Stimulated activated CD4-positive, alpha-beta T cell treated with anti-CD3 and anti-CD28 coated beads, Interleukin-12 subunit alpha, Interleukin-12 subunit beta, amount 100 ng/mL, for 24 hours (primary cell): ENCODE measurements at places on chromosomes 12 and 14.

- DNase-seq: no peak
Measured at GRCh38 chr14:53962953-53963319, 6.3 kb upstream of the BMP4 start.

GRCh38 chr12:5059358-5059757, 15.7 kb downstream of the KCNA5 start:
- DNase-seq: no peak

- DNase-seq: no peak
Measured at GRCh38 chr14:69845050-69845581, 34.1 kb upstream of the SMOC1 start.

DNA sequence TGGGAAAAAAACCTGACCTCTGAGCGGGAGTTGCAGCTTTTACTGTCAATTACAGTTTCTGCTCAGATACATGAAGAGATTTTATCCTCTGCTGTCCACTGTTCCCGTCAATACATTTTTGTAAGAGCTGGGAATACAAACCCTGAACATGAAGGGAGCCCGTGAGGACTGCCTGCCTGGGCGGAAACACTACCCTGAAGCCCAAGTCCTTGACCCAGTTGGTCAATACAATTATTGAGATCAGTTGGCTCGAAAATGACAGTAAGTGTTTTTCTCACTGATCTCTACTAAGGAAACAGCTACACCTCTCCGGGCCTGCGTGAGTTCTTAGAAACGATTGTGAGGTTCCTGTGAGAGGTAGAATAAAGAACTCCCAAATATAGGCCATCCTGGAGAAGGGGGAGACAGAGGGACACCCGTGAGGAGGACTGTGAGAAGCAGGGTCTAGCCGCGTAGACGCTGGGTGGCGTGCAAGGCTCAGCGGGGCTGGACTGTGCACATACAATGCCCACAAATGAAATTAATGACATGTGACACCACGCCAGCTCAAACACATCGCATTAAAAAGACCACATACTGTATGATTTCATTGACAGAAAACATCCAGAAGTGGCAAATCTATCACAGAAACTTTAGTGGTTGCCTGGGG, 509.5 kb downstream of the TMEM132D start:
- no peak for DNase-seq

GRCh38 chr12:132653567-132654290, 33.4 kb downstream of the POLE start:
- DNase-seq: no peak

- DNase-seq: no peak
Measured at GRCh38 chr12:6078398-6079096, 45.9 kb downstream of the VWF start.

GRCh38 chr14:99925471-99925870, 132.3 kb downstream of the EML1 start:
- DNase-seq: no peak

GRCh38 chr14:68612049-68612448, 180.8 kb downstream of the ZFP36L1 start:
- DNase-seq: no peak

DNA sequence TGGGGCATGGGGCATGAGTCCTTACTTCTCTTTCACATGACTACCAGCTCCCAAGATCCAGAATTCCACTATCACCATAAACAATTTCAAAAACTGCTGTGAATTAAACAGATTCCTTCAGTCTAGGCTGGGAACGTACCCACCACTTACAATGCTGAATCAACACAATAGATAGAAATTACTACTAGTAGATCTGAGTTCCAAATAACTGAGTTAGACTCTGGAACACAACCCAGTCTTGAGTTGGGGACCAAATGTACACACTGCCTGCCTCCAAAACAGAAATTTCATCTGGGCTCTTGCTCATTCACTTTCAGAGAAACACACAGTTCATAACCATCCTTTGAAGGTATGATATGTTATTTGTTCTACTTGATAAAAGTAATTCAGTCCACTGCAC, 8.9 kb downstream of the CORO1C start:
- DNase-seq: no peak

DNA sequence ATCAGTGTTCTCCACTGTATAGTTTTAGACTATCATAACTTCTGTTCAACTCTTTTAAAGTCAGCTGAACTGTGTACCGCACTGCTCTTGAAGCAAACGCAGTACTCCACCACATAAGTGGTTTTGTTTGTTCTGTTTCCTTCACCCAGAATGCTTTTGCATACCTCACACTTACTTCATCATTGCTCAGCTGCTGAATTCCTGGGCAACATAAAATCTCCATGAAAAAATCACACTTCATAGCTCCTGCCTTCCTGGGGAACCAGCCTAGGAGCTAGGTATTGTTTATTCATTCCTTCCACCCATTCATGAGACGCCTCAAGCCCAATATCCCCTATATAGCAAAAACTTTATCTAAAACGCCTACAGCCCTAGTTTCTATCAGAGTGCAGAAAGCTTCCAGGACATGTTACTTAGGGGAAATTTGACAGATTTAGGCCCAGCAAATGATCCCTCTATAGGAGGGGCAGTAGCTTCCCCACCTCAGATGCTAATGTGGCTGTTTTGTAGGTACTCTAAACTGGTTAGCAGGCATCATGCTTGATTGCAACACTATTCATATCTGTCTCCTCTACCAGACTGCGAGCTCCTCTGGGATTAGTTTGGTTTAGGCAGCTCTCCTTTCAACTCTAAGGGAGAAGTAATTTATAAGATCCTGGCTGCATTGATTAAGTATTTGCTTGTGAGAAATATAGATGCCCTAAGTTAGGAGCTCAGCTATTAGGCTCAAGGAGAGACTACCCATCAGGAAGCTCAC, 44.5 kb downstream of the LRRC9 start:
- no peak for DNase-seq

GRCh38 chr12:7483343-7483742, 20.2 kb downstream of the CD163 start:
- no peak for DNase-seq

GRCh38 chr12:51913071-51914033, 6.0 kb downstream of the ACVRL1 start:
- no peak for DNase-seq

DNA sequence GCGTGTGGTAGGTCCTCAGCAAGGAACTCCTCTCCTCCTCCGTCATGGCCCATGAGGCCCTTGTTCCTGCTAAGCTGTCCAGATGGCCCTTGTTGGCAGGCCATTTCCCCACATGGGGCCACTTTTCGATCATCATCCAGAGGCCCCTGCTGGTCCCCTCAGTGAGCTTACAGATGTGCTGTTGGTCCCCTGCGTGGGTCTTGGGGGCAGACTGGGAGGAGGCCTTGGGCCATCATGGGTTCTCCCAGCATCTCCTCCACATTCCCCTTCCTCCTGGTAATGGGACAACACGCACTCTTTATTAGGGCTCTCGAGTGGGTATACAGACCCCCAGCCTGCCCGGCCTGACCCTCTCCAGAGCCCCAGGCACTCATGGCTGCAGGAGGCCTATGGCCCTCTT, 114.7 kb downstream of the BEGAIN start:
- DNase-seq: no peak

GRCh38 chr12:48420039-48420775, 52.2 kb upstream of the ANP32D start:
- DNase-seq: no peak

GRCh38 chr12:109757671-109758265, 44.1 kb downstream of the FAM222A start:
- no peak for DNase-seq

DNA sequence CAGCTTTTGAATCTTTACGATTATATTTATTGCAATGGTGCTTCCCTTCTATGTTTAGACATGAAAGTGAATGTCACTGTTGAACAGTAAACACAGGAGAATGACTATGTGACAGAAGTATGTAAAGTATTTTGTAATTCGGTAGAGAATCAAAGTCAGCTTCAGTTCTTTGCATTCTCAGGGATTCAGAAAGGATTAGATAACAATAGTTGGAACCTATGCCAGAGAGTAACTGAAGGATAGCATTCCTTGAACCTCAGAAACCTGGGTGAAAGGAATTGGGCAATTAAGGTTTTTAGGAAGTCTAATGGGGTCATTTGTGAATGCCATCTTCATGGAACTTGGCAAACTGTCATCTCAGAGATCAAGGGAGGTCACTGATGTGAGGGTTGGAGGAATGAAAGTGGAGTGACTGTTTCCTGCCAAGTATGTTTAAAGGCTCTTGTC, 305.3 kb upstream of the DDHD1 start:
- no peak for DNase-seq

GRCh38 chr12:119020406-119021360, 39.3 kb downstream of the SRRM4 start:
- DNase-seq: peak; percentile 8

DNA sequence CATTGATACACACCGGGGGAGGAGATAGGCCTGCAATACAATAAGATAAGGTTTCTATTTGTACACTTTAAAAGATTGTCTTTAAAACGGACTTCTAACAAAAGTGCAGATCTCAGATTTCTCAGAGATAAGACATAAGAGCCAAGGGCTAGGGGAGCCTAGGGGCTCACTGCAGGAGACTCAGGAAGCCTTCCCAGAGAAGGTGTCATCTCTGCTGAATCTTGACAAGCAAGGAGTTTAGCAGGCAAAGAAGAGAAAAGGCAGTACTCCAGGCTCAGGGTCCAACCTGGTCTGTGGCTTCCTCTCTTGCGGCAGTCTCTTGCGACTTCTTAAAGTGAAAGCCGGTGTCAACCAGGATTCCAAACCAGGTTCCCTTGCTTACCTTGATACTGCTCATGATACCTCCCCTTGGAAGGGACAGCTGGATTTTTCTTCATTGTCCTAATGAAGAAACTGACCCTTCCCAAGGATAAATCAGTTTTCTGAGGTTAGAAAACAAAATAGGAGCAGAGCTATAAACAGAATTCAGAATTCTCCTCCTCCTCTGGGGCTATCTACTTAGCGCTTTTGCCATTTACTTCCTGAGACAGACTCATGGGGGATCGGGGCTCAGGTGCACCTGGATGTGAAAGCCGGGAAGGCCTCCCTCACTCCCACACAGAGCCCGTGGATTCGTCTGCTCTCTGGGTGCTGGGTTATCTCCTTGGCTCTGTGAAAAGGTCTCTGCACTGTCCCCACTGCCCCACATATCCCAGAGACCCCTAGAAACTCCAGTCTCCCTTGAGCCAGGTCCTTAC, 1.7 kb upstream of the SCNN1A start:
- no peak for DNase-seq

GRCh38 chr14:99633918-99634317, 11.0 kb upstream of the HHIPL1 start:
- DNase-seq: no peak

GRCh38 chr12:24678436-24678835, 270.5 kb downstream of the BCAT1 start:
- no peak for DNase-seq

DNA sequence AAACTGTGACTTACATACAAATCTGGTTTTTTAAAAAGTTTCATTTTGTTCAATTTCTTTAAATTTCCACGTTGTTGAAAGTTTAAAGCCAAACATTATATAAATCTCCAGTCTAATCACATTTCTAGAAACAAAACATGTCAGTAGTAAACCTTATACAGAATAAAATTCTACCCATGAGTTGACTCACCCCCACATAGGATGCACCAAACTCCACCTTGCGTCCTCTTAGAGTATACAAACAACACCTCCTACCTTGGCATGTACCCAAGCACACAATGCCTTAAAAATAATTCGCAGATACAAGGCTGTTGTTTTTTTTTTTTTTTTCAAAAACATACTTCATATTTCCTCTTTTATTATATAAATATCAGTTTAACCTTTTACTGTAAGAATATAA, 3.3 kb downstream of the FBXL14 start:
- DNase-seq: no peak

DNA sequence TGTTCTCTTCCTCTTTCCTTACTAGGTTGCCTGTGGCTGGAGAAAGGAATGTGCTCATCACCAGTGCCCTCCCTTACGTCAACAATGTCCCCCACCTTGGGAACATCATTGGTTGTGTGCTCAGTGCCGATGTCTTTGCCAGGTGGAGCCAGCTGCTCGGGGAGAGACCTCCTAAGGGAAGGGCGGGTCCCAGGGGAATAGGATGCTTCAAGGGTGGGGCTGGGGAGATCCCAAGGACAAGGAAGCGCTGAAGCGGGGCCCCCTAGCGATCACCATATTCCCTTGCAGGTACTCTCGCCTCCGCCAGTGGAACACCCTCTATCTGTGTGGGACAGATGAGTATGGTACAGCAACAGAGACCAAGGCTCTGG, 10.2 kb downstream of the MARS1 start:
- DNase-seq: no peak

- DNase-seq: no peak
Measured at GRCh38 chr12:7058850-7059395, 1.6 kb upstream of the C1S start.

DNA sequence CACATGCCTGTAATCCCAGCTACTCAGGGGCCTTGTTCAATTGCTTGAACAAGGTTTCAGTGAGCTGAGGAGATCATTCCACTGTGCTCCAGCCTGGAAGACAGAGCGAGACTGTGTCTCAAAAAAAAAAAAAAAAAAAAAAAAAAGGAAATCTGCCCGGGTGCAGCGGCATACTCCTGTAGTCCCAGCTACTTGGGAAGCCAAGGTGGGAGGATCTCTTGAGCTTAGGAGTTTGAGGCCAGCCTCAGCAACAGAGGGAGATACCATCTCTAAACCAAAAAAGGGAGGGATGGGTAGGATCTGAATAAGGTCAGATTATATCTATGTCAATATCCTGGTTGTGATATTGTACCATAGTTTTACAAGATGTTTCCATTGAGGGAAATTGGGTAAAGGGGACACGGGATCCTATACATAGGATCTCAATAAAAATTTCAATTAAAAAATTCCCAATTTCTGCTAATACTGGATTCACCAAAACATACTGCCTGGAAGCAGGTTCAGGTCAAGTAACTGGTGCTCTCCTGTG, 76.4 kb downstream of the BORCS5 start:
- no peak for DNase-seq

- DNase-seq: no peak
Measured at GRCh38 chr14:56555921-56556570, 23.6 kb upstream of the TMEM260 start.

- no peak for DNase-seq
Measured at GRCh38 chr12:67952787-67953186, 36.5 kb upstream of the IFNG-AS1 start.

GRCh38 chr12:69996241-69996640, 171.2 kb downstream of the MYRFL start:
- no peak for DNase-seq

DNA sequence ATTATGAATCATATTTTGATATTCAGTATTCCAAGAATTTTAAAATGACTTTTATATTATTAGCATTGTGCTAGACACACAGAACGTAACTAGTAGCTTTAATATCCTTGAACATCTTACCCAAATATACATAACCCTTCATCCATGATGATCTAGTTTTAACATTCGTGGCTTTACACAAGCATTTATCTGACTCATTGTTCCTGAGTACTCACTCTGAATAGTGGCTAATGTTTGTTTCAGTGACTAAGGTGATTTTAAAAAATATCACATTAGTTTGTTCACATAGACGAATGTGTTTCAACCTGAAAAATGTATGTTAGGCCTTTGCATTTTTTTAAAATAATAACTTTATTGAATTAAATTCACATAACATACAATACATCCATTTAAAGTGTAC, 80.0 kb upstream of the PTPRQ start:
- no peak for DNase-seq

GRCh38 chr12:1220127-1221092, 229.4 kb downstream of the ERC1 start:
- DNase-seq: no peak
